ENCODE measurements at places on chromosomes 5 and 9. TPM values are rescaled to one million over a fixed set of nuclear protein-coding genes. Genes with fewer than 3 reads are reported as not detected.

Gene MRPL41
- total RNA-seq: 53.0 TPM

Gene SPTAN1
- 144 TPM for total RNA-seq

Gene SPINK4
- total RNA-seq: not detected

Gene NPM1
- 3,645 TPM for total RNA-seq

Gene C8G
- 0.64 TPM for total RNA-seq

Gene SH2D3C
- not detected for total RNA-seq

Gene ZNF658
- total RNA-seq: 1.7 TPM

Gene ZNF474
- total RNA-seq: 0.21 TPM

Gene GLRA1
- not detected for total RNA-seq

Gene BTNL9
- total RNA-seq: 0.57 TPM

Gene SPIN1
- 39.3 TPM for total RNA-seq

Gene MAMDC4
- 1.8 TPM for total RNA-seq

Gene CDC20B
- total RNA-seq: not detected

Gene FOXD4L6
- total RNA-seq: not detected

Gene ADAMTSL2
- total RNA-seq: not detected

Gene TMEM252
- total RNA-seq: not detected

Gene PCDHGA4
- total RNA-seq: 0.19 TPM

Gene PLCXD3
- total RNA-seq: 0.33 TPM

Gene HMMR
- total RNA-seq: 14.0 TPM

Gene ORM2
- not detected for total RNA-seq

Gene PCAT7
- total RNA-seq: 1.1 TPM

Gene SPATA31C1
- not detected for total RNA-seq

Gene ANKRD55
- total RNA-seq: not detected

Gene PTGER4
- 0.94 TPM for total RNA-seq

Gene HACD4
- 1.0 TPM for total RNA-seq

Gene FAM200C
- total RNA-seq: 2.2 TPM

Gene SAXO1
- not detected for total RNA-seq

Gene CARTPT
- total RNA-seq: not detected

Gene FIBCD1
- total RNA-seq: 10.7 TPM

Gene PLEKHG4B
- 0.90 TPM for total RNA-seq

Gene RASEF
- total RNA-seq: 9.6 TPM

Gene FCN2
- total RNA-seq: not detected

Gene LRRC70
- 0.11 TPM for total RNA-seq

Gene WDR38
- not detected for total RNA-seq

Gene GZMA
- not detected for total RNA-seq

Gene PCDHB10
- 0.06 TPM for total RNA-seq

Gene LCP2
- not detected for total RNA-seq

Gene SMIM32
- not detected for total RNA-seq

Gene PCDHB12
- total RNA-seq: not detected

Gene LCN1
- not detected for total RNA-seq

Data from A549 treated with RU486 at 1 μM for 4 hours (cell line).